ENCODE measurements at places on chromosomes 13 and 19.

GRCh38 chr19:32105527-32106310 lies 239.7 kb upstream of the ZNF507 start:
- no peak for DNase-seq
- peaks cover 2% of the 10 kb centered on the region for H3K27me3 ChIP-seq
- H3K27ac ChIP-seq: no peak overlapping the region
- no peak overlapping the region for H3K4me3 ChIP-seq
- no peaks in the 10 kb centered on the region for H3K36me3 ChIP-seq
- H3K4me1 ChIP-seq: peaks cover 6% of the 10 kb centered on the region

DNA sequence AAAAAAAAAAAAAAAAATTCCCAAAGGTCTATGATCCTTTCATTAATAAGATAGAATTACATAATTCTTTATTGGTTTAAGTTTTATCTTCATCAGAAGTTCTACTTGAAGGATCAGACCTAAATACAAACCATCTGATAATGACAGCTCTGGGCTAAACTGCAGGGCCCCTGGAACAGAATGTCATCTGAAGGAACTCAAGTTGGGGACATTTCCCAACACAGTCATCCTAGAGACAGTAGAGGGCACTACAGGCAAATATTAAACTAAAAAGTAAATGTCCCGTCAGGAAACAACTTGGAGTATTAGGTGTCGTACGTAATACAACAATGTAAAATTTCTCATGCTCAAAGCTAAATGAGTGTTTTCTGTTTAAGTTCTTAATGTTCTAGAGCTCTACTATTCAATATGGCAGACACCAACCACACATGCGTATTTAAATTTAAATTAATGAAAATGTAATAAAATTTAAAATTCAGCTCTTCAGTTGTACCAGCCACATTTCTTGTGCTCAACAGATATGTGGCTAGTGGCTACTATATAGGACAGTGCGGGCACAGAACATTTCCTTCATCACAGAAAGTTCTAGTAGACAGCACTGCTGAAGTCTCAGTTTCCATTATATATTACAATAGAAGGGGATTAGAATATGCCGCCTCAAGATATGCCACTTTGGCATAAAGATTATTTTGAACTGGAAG lies 21.8 kb upstream of the NAXD start:
- H3K27me3 ChIP-seq: no peaks in the 10 kb centered on the region
- H3K4me3 ChIP-seq: no peak overlapping the region
- H3K4me1 ChIP-seq: no peaks in the 10 kb centered on the region

- peaks cover 28% of the 10 kb centered on the region for H3K4me1 ChIP-seq
- H3K36me3 ChIP-seq: no peaks in the 10 kb centered on the region
- no peak overlapping the region for H3K4me3 ChIP-seq
Measured at GRCh38 chr19:18501832-18502231, 20.0 kb downstream of the ELL start.

- no peaks in the 10 kb centered on the region for H3K36me3 ChIP-seq
- H3K4me1 ChIP-seq: peaks cover 4% of the 10 kb centered on the region
- H3K27me3 ChIP-seq: no peaks in the 10 kb centered on the region
- no peak for DNase-seq
Measured at GRCh38 chr19:29850482-29850881, 38.7 kb downstream of the CCNE1 start.

- no peak overlapping the region for H3K4me3 ChIP-seq
- H3K27me3 ChIP-seq: no peaks in the 10 kb centered on the region
- H3K36me3 ChIP-seq: peaks cover 3% of the 10 kb centered on the region
Measured at GRCh38 chr13:41327994-41328790, 17.1 kb downstream of the NAA16 start.

DNA sequence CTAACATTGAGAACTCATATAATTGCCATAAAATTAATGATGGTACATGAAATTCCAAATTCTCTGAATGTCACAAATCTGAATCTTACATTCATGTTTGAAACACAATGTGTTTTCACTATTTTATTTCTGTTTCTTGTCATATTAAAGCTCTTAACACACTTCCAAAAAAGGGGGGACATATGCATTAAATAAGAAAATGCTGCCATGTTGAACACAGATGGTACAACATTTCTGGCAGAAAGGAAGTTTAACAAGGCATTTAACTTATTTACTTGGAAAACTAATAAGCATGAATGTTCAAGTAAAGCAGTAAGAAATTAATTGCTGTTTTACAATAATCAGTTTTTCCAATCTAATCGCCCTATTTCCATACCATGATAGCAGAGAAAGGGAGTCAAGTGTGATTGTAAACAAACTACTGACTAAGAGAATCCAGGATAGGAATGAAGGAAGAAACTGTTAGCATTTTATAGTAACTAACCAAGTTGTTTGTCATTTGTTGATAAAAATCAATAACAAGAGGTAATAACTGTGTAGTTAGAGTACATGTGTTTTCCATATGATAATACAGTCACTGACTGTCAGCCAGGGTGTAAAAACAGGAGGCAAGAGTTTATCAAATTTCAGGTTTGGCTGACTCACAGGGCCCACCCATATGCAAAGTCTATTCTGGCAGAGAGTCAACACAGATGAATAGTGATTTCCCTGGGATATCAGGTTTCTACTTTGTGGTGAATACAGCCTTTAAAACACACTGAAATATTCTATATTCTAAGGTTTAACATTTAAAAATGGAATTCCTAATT lies 5.7 kb upstream of the FOXO1 start:
- peak overlapping the region; percentile 4 for H3K27ac ChIP-seq
- H3K4me3 ChIP-seq: no peak overlapping the region
- peaks cover 6% of the 10 kb centered on the region for H3K4me1 ChIP-seq
- H3K27me3 ChIP-seq: no peaks in the 10 kb centered on the region
- DNase-seq: peak; percentile 53

- H3K27me3 ChIP-seq: no peaks in the 10 kb centered on the region
- H3K36me3 ChIP-seq: no peaks in the 10 kb centered on the region
- H3K27ac ChIP-seq: no peak overlapping the region
- no peak for DNase-seq
- H3K4me3 ChIP-seq: no peak overlapping the region
Measured at GRCh38 chr19:17522988-17523872, 11.8 kb downstream of the PGLS start.

GRCh38 chr13:41345914-41346589 lies 35.0 kb downstream of the NAA16 start:
- no peak for DNase-seq
- H3K4me3 ChIP-seq: no peak overlapping the region
- no peaks in the 10 kb centered on the region for H3K36me3 ChIP-seq
- no peaks in the 10 kb centered on the region for H3K27me3 ChIP-seq
- no peaks in the 10 kb centered on the region for H3K4me1 ChIP-seq

DNA sequence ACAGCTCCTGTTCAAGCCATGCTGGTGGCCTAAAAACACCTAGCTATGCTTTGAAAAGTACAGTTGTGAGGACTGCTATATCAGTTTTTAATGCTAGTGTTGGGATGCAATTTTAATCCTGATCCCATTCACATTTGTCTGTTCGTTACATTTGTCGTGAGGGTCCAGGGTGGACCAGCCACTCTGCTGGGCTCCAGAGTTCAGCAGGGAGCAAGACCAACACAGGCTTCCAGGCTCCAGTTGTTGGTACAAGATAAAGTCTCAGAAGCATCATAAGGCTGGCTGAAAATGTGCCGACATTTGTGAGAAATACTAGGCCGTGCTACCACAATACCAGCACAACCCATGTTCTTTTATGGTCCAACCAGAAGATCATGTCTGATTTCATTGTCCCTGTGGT lies 210.6 kb downstream of the SLC7A1 start:
- no peak overlapping the region for H3K4me3 ChIP-seq
- DNase-seq: no peak
- no peaks in the 10 kb centered on the region for H3K27me3 ChIP-seq
- H3K4me1 ChIP-seq: no peaks in the 10 kb centered on the region
- no peaks in the 10 kb centered on the region for H3K36me3 ChIP-seq
- no peak overlapping the region for H3K27ac ChIP-seq

- H3K4me3 ChIP-seq: no peak overlapping the region
- H3K36me3 ChIP-seq: no peaks in the 10 kb centered on the region
- H3K27ac ChIP-seq: no peak overlapping the region
Measured at GRCh38 chr13:20571676-20572075, 4.7 kb downstream of the IFT88 start.

DNA sequence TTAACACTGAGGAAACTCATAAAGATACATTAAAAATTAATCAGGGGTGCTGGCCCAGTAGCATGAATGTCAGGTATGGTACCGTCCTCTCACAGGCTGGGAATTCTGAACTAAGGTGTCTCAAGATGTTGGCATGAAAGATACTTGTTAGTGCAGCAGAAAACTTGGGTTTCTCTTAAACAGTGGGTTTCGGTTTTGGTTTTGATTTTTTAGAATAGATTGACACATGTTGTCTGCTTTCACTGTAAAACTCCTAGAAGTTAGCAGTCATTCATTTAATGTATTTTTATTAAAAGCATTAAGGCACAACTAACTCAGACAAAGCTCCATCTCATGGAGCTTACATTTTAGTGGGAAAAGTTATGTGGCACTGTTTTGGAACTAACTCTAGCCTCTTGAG lies 3.5 kb upstream of the OBI1 start:
- H3K4me3 ChIP-seq: no peak overlapping the region
- H3K36me3 ChIP-seq: no peaks in the 10 kb centered on the region
- no peak for DNase-seq
- H3K4me1 ChIP-seq: no peaks in the 10 kb centered on the region
- H3K27ac ChIP-seq: no peak overlapping the region
- H3K27me3 ChIP-seq: no peaks in the 10 kb centered on the region

GRCh38 chr13:37418490-37418889 lies 180.1 kb downstream of the POSTN start:
- no peak overlapping the region for H3K27ac ChIP-seq
- no peak for DNase-seq
- H3K4me1 ChIP-seq: peaks cover 9% of the 10 kb centered on the region
- no peaks in the 10 kb centered on the region for H3K27me3 ChIP-seq
- no peak overlapping the region for H3K4me3 ChIP-seq

DNA sequence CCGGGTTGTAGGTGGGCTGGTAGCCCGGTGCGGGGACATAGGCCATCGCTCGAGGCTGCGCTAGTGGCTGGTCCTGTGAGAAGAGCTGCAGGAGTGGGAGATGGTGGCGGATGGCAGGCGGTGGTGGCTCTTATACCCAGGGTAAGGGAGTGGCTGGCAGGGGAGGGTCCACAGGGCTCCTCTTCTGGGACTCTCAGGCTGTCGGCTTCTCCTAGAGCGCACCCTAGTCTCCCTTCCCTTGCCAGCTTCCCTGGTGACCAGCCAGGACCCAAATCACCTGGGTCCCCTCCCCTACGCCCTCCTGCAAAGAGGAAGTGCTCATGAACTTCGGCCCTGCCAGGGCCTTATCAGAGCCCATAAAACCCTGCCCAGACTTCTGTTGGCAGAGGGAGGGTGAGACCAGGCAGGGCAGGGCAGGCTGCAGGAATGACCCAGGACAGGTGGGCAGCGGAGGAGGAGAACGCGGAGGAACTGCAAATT lies at the start of gene LGALS4:
Gene LGALS4 (minus strand): TSS at position 105 of the 480 bp plus-strand sequence. CDS start 59 bp downstream, at position 46.
- peak within 1 kb of the TSS; percentile 90 for H3K27ac ChIP-seq
- H3K4me3 ChIP-seq: no peak within 1 kb of the TSS
- H3K36me3 ChIP-seq: no peaks in the 10 kb centered on the region
- H3K27me3 ChIP-seq: no peaks in the 10 kb centered on the region
- H3K4me1 ChIP-seq: peaks cover 12% of the 10 kb centered on the region

DNA sequence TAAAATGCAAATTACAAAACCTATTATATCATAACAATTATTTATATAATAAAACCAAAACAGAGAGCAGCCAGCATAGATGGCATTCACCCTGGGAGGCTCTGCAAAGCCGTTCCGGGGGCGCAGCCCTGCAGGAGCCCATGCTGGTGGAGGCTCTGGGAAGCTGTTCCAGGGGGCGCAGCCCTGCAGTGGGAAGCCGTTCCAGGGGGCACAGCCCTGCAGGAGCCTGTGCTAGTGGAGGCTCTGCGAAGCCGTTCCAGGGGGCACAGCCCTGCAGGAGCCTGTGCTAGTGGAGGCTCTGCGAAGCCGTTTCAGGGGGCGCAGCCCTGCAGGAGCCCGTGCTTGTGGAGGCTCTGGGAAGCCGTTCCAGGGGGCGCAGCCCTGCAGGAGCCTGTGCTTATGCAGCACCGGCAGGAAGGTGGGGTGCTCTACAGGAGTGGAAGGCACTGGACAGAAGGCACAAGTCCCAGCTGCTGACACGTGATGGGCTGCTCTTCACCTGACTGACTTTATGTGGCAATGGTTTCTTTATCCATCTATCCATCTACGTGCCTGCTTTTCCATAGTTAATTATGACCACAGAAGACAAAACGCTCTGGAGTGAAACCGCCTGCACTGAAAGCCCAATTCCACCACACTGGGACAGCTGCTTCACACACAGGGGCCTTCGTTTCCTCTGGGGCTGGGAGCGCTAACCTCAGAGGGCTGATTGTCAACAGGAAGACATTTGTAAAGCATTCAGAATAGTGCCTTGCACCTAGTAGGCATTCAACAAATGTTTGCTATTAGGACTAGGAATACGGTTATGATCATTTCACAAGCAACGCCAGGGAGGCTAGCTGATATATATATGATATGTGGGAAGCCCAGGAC lies 23.7 kb downstream of the PCID2 start:
- H3K4me3 ChIP-seq: no peak overlapping the region
- H3K4me1 ChIP-seq: no peaks in the 10 kb centered on the region
- DNase-seq: no peak

GRCh38 chr19:728011-728410 lies 19.3 kb downstream of the PALM start:
- no peaks in the 10 kb centered on the region for H3K4me1 ChIP-seq
- H3K36me3 ChIP-seq: no peaks in the 10 kb centered on the region
- no peak overlapping the region for H3K27ac ChIP-seq
- no peak for DNase-seq

DNA sequence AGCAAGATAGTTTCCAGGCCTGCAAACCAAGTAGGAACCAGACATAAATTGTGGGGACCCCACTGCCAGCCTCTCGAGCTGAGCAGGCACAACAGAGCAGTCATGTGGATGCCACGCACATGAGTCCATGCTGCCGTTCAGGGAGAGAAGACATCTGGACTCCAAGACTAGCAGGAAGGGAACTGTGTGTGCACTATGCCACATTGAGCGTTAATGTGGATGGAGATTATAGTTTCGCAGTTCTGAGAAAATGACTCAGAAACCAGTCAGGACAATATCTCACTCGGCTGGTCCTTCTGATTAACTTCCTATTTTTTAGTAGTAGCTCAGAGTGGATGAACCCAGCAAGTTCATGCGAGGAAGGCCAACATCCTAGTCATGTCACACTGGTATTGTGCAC lies 124.9 kb downstream of the CRYL1 start:
- DNase-seq: no peak
- H3K36me3 ChIP-seq: no peaks in the 10 kb centered on the region
- no peaks in the 10 kb centered on the region for H3K4me1 ChIP-seq
- no peak overlapping the region for H3K27ac ChIP-seq
- H3K27me3 ChIP-seq: no peaks in the 10 kb centered on the region

DNA sequence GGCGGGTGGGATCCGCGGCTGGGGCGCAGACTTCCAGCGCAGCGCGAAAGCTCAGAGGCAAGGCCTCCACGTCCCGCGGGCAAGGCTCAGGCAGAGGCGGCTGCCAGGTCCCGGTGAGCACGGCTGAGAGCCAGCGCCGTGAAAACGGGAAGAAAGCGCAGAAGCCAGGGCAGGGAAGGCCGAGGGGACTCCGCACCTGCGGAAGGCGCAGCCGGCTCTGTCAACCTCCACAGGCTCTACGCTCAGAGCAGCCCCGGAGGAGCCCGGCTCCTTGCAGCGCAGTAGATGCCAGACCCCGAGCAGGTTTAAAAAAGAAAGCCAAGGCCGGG lies 131.0 kb downstream of the RNF17 start:
- no peaks in the 10 kb centered on the region for H3K36me3 ChIP-seq
- H3K4me3 ChIP-seq: no peak overlapping the region
- H3K4me1 ChIP-seq: no peaks in the 10 kb centered on the region
- DNase-seq: no peak

All from hepatocyte (in vitro differentiated cells).